Renal pelvis (tissue), 12 donors: ENCODE measurements at places on chromosomes 1 and 21.

DNA sequence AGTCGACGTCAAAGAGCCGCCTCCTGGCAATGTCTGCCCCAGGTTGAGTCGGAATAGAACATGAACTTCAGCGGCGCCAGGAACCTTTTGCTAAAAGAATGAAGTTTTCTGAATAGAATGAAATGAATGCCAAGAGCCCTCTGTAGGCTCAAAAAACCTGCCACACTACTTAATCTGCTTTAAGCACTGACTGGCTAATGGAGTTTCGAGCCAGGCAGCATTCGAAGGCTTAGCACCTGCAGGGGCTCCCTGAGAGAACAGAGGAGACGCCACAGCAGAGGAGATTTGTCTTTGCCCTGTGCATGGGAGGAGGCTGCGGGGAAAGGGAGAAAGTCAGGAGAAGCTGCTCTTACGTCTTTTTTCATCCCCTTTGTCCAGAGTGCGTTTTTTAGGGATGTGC is 641.7 kb downstream of the AJAP1 start:
- no peak for DNase-seq

DNA sequence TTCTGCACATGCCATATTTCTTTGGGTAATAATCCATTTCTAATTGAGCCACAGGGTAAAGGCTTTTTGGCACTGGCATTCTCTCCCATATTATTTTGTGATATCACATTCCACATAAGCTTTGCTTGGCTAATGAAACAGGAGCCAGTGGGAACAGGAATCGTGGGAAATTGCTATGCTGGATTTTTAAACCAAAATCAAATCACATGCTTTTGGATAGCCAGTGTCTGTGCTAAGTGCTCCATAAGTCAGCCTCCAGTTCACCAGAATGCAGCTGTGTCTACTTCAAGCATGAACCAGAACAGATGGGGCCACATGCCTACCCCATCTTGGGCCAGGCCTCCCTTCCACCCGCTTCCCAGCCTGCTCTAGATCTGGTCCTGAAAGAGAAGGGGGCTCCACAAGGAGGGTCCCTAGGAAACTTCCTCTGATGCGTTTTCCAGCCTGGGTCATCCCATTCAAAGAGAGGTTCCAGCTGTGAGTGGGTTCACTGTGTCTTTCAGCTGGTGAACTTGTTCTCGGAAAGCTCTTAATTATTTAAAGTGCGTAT is 131.2 kb upstream of the COA6 start:
- no peak for DNase-seq

DNA sequence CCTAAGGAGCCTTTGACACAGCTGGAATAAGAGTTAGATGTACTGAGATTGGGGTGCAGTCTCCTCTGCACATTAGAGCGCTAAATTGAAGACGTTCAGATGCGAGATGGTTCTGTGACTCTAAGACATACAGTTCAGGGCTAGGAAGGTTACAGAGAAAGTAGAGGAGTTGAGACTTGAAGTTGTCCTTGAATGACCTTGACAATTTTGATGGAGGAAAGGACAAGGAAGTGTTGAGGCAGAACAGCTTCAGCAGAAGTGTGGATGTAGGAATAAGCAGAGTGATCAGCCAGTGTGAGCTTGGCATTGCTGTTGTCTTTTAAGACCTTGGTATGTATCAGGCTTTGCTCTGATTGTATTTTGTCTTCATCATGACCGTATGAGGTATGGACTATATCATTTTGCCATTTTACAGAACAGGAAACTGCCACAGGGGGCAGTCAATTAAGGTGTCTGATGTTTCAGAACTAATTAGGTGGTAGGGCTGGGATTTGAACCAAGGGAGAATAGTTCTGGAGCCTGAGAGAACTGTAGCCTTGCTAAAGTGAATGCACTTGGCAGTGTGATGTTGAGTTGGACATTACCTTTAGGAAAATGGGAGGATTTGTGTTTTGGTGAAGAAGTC is 9.2 kb downstream of the TTF2 start:
- DNase-seq: no peak

DNA sequence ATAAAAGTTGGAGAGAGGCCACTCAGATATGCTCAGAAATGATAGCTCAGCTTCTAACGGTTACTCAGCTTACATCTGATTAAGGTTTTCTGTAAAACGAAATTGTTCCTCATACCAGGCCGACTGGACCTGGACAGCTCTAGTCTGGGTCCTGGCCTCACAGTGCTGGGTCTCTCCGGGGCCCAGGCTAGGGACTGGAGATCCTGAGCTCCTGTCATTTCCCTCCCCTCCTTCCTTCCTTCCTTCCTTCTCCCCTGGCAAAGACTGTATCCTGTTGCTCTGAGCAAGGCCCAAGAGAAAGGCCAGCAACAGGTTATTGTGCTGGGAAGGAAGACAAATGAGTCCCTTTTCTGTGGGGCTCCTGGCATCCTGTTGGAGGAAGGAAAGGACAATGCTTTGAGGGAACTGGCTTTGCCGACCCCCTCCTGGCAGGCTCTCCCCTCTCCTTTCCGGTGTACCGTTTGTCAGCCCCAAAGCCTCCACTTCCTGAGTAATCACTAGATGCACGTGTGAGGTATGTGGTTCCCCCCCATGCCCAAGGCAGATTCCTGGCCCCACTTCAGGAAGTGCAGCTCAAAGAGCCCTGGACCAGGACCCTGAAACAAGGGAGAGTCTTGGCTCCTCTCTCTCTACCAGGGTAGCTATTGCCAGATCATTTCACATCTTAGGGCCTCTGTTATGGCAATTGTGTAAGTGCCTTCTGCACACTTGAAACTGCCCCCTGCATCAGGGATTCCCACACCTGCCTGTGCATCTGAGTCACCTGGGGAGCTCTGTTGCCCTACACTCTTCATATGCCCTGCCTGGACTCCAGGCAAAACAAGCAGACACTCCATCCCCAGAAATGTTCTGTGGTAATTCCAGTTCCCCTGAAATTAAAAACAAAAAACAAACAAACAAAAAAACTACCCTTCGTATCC is 212.7 kb upstream of the FGGY start:
- peak; percentile 17 for DNase-seq

DNA sequence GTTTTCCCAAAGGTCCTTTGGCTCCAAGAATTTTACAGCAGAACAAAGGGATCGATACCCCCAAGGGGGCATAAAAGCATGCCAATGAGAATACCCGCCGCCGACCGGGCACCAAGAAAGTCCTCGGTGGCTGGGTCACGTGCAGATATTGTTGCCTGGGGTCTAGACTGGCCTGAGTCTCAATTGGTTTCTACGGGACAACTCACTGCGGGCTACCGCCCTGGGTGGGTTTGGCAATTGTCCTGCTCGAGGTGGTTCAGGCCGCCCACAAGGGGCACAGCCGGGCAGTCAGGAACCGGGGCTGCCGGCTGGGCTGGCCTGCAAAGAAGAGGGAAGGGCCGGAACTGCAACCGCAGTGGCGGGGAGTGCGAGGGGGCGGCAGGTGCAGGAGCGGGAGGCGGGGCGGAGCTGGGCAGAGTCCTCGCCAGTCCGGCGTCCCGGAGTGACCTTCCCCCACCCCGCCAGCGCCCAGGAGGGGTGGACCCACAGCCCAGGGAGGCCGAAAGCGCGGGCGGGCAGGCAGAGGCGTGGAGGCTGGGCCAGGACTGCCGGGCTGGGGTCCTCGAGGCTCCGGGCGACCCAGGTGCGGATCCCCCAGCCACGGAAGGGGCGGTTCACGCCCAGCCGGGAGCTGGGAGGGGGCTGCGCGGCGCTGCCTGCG is 926 bp upstream of the ATP1B1 start:
- DNase-seq: peak; percentile 74

DNA sequence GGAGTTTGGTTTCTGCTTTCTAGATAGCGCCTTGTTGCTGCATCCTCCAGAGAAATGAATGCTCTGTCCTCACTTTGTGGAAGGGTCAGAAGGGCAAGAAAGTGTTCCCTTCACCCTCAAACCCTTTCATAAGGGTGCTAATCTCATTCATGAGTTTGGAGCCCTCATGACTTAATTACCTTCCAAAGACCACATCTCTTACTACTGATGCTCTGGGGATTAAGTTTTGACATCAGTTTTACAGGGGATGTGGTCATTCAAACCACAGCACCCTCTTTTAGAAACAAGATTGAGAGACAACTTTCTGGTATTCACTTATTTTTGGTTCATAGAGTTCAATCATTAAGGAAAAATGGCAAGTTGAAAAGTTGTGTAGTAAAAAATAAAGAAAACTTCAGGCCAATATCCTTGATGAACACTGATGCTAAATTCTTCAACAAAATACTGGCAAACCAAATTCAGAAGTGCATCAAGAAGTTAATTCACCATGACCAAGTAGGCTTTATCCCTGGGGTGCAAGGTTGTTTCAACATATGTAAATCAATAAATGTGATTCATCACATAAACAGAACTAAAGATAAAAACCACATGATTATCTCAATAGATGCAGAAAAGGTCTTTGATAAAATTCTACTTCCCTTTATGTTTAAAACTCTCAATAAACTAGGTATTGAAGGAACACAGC is 442.1 kb downstream of the PTBP2 start:
- DNase-seq: no peak

DNA sequence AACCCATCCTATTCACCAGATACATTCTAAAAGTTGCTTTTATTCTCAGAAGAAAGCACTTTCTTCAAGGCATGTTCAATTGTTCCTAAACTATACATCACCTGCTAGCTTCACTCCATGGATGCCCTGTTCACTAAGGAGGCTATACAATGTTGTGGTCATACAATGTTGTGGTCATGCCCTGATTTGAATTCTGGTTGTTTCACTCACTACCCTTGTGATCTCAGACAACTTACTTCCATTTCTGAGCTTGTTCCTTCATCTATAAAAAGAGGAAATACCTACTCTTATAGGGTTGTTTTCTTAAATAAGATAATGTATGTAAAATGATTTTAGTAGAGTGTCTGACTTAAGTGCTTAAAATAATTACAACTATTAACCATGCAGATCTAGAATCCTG is 19.7 kb downstream of the EDEM3 start:
- DNase-seq: no peak

- no peak for DNase-seq
Measured at GRCh38 chr1:223515926-223516325, 122.7 kb downstream of the CCDC185 start.

- no peak for DNase-seq
Measured at GRCh38 chr1:87759421-87760087, 430.9 kb downstream of the LMO4 start.

DNA sequence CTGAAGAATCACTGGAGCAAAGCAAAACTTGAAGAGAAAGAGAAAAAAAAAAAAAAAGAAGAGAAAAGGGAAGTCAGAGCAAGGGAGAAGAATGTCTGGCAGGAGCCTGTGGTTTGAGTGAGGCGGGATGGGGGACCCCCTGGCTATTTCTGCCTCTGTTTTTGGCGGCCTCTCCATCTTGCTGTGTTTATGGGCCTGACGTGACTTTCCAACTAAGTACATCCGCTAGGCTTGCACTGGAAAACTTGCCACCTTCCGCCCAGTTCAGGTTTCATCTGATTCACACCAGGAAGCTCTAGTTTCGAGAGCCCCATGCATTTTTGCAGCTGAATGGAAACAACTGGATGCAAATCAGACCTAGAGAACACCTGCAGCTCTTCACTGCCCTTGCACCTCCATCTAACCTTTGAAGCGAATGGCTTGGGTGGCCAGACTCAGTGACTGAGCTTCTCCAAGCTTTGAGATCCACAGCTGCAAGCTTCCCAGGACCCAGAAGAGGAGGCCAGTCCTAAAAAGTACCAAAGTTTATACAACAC is 28.0 kb downstream of the TBX15 start:
- no peak for DNase-seq

GRCh38 chr1:218395916-218396315 is 50.8 kb downstream of the TGFB2 start:
- no peak for DNase-seq

DNA sequence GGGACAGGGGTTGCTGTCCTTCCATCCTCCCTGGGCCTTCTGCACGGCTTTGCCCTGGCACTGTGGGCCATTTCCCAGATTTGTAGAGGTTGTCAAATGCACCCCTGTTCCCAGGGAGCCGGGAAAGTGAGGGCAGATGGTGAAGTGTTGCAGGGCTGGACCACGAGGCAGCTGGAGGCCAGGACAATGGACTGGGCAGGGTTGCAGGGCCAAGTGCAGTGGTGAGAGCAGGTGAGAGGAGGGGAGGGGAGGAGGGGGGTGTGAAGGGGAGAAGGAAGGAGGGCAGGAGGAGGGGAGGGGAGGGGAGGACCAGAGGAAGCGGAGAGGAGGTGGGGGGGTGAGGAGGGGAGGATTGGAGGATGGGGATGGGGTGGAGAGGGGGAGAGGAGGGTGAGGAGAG is 443.9 kb downstream of the CAMTA1 start:
- no peak for DNase-seq

DNA sequence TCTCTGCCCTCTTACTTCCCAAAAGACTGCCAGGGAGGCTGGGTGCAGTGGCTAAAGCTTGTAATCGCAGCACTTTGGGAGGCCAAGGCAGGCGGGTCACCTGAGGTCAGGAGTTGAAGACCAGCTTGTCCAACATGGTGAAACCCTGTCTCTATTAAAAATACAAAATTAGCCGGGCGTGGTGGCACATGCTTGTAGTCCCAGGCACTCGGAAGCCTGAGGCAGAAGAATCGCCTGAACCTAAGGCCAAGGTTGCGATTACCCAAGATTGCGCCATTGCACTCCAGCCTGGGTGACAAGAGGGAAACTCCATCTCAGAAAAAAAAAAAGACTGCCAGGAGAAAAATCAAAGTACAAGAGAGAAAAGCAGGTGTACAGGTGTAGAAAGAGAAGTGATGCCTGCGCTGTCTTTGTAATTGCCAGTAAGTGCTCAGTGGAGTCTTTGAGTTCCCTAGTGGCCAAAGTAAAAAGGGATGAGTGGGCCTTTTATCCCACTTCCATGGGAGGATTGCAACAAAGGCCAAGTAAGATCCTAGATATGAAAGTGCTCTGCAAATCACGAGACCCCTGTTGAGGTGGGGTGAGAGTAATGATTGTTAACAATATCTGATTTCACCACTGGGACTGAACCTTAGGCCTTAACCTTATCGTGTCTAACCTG is 94.7 kb upstream of the WNT4 start:
- DNase-seq: no peak

DNA sequence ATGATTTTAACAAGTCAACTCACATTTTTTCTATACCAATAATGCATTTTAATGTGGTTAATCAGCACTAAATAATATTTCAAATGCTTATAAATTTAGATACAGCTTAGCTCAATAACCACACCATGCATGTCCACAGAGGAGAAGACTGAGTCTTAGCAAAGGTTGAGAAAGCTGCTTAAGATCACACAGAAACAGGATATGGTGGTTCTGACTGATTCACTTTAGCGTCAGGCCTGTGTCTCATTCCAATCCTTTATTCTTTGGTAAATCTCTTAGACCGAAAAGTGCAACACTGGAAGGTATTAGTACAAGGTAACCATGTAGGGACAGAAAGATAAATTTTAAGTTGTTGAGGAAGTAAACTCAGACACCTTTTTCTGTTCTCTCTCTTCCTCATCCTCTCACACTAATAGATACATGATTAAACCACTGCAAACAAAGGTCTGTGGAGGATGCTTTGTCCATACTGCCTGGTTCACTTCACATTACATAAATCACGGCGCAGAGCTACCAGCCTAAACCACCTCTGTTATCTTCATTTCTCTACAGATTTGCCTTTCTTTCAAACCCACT is 139.0 kb downstream of the DPYD start:
- no peak for DNase-seq

- DNase-seq: no peak
Measured at GRCh38 chr1:155307247-155307740, 1.4 kb upstream of the FDPS start.

- no peak for DNase-seq
Measured at GRCh38 chr1:59442492-59442891, 145.6 kb downstream of the FGGY start.
